HCEC 1CT (cell line): ENCODE measurements at places on chromosomes 16 and 17.

DNA sequence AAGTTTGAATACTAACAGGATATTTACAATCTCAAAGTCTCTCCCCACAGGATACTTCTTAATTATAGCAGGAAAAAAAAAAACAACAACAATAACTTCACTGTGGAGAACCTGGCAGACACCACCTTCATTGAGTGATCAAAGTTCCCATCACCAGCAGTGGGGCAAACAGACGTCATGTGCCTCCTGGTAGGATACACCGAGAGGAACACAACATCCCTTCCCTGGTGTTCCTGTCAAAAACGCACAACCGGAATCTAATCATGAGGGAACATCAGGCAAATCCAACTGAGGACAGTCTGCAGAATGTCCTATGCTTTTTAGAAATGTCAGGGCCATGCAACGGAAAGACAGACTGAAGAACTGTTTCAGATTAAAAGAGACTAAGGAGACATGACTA, 80.0 kb downstream of the ZFHX3 start:
- DNase-seq, result no peak

- no peak for DNase-seq
Observed at GRCh38 chr16:10114409-10114808, 67.8 kb downstream of the GRIN2A start.

GRCh38 chr17:50353600-50354195, 7.8 kb downstream of the XYLT2 start:
- DNase-seq, result no peak

DNA sequence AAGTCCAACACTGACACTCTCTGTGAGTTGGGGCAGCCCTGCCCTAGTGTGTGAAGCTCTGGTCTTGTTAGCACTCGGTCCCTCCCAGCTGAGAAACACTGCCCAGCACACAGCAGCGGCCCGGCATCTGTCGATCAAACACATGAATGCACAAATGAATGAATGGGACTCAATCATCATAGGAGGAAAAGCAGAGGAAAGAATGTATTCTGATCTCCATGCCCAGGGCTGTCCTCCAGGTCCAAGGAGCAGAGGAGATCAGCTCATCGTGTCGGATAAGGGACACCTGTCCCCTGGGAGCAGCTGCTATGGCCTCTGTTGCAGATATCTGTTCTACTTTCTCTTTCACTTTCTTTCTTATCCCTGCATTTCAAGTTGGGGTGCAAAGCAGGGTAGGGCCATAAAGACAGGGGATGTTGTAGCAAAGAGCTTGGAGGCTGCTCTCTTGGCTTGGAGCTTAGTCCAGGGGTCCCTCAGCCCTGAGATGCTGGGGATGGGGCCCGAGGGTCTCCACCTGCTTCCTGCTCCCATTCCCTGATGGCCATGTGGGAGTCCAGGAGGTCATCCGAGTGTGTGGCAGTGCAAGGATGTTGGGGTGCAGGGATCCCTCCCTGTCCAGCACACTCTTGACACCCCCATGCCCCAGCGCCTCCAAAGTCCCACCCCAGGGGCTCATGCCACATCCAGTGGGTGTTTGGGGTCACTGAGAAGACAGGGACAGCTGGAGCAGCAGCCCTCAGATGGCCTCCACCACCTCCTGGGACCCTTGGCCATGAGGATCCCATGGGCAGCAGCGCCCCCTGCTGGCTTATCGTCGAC, 88.2 kb downstream of the IRF8 start:
- no peak for DNase-seq

DNA sequence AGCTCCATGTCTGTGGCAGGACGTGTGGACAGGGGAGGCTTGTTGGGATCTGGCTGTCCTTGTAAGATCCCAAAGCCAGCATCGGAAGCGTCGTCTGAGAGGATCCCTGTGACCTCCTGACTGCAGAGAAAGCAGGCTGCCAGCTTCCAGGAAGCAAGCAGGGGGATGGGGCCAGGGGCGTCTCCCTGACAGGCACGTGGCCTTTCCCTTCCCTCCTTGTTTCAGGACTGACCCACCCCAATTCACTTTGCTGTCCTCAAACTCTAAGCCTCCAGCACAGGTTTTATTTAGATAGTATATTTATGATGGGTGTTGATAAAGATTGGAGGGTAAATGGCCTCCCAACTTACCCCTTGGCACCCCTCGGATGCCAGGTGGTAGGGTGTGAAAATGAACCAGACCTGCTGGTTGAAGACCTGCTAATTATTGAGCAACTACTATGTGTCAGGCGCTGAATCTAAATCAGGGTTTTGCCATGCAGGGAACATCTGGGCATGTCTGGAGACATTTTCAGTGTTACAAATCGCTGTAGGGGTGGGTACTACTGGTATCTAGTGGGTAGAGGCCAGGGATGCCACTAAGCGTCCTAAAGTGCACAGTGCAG, 24.5 kb downstream of the SOCS1 start:
- DNase-seq, result no peak

GRCh38 chr17:74239172-74239571, 25.8 kb downstream of the TTYH2 start:
- DNase-seq, result no peak

DNA sequence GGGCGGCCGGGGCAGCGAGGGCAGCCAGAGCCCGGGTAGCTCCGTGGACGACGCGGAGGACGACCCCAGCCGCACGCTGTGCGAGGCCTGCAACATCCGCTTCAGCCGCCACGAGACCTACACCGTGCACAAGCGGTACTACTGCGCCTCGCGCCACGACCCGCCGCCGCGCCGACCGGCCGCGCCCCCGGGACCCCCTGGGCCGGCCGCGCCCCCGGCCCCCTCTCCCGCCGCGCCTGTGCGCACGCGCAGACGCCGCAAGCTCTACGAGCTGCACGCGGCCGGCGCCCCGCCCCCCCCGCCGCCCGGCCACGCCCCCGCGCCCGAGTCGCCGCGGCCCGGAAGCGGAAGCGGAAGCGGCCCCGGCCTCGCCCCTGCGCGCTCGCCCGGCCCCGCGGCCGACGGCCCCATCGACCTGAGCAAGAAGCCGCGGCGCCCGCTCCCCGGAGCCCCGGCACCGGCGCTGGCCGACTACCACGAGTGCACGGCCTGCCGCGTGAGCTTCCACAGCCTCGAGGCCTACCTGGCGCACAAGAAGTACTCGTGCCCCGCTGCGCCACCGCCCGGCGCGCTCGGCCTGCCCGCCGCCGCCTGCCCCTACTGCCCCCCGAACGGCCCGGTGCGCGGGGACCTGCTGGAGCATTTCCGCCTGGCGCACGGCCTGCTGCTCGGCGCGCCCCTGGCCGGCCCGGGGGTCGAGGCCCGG, 36.1 kb upstream of the ZC3H18 start:
- peak; percentile 75 for DNase-seq

DNA sequence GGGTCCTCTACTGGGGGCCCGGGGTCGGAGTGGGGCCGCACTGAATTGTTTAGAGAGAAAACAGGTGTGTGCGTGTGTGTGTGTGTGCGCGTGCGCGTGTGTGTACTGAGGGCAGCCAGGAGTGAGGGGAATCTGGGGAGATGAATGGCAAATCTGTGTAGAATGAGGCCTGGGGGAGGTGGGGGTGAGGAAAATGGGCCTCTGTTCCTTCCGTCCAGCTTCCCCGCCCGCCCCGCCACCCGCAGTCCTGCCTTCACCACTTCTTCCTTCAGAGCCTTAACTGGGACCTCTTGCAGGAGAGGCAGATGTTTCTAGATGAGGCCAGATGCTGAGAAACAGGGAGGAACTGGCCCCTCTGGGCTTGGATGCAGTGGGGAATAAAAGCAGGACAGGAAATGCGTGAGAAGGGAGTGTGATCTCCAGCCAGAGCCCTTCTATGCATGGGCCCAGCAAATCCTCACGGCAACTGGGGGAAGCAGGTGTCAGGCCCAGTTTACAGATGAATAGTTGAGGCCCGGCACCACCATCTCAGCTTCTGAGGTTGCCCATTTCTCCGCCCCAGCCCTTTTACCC, 29.7 kb upstream of the NGFR start:
- DNase-seq, result no peak

GRCh38 chr17:21001111-21001812, 41.5 kb downstream of the USP22 start:
- no peak for DNase-seq

- DNase-seq, result peak; percentile 58
Observed at GRCh38 chr16:83356266-83356665, 451.5 kb upstream of the HSBP1 start.

GRCh38 chr16:68768175-68768574, 31.1 kb downstream of the CDH1 start:
- DNase-seq, result no peak

DNA sequence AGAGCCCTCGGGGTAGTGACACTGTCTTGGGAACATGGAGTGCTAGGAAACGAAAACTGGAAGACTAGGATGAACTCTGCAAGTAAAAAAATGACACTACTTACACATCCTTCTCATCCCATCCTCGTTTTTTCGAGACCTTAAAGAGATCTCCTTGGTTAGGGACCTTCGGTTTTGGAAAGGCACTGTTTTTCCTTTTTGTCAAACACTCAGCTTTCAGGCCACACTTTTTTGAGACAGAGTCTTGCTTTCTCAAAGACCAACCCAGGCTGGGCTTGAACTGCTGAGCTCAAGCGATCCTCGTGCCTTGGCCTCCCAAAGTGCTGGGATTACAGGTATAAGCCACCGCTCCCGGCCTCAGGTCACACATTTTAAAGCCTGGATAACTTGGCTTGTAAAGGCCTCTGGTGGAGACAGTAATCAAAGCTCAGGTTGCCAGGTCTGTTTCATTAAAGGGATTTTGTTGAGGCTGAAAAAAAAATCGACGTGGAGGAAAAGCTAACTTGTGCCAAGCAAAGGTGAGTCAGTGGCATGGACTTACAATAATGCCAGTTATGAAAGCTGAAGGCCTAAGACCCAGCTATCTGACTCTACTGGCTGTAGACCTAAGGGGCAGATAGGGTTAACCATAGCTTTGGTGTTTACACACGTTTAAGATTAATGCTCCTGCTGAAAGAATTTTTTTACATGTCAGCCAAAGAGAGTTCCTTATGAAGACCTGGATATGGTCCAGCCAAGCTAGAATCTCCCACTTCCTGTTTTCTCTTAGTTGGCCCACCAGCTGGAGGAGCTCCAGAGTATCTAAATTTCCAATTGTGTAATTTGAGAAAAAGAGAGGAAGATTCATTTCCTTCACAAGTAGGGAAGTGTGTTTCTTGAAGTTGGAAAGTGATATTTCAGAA, 823 bp downstream of the NBR1 start:
- peak; percentile 92 for DNase-seq

GRCh38 chr16:88806491-88807111, 3.0 kb downstream of the CDT1 start:
- no peak for DNase-seq

GRCh38 chr16:9176547-9177418, 85.3 kb downstream of the HAPSTR1 start:
- no peak for DNase-seq

GRCh38 chr17:17536702-17537101, 40.5 kb upstream of the RASD1 start:
- DNase-seq, result no peak

DNA sequence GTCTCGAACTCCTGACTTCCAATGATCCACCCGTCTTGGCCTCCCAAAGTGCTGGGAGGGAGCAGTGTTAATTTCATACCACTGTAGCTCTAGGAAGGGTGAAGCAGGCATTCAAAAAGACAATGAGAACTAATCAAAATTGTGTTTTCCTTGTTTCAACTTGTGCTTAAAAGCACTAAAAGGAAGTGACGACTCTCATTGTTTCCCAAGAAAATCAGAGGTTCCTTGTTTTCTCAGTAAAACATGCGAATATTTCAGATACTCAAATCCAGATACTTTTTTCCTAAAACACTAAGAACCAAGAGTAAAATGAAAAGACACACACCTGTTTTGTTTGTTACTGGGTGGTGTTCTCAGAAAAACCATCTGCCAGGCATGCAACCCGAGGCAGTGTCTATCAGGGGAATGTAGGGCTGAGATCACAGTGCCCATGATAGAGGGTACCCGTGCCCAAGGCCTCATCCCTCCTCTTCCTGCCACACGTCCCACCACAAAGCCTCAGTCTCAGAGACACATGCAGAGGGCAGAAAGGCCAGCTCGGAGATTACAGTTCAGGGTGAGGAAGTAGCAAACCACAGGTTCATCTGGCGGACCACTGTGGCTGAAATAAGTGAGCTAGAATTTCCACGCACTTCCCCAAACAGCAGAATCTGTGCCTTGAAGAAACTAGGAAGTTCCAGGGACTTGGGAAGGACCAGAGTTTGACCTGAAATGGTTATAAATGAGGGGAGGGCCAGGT, 33.7 kb downstream of the GINS3 start:
- DNase-seq, result no peak

GRCh38 chr16:22358000-22358399, 16.4 kb downstream of the CDR2 start:
- no peak for DNase-seq

DNA sequence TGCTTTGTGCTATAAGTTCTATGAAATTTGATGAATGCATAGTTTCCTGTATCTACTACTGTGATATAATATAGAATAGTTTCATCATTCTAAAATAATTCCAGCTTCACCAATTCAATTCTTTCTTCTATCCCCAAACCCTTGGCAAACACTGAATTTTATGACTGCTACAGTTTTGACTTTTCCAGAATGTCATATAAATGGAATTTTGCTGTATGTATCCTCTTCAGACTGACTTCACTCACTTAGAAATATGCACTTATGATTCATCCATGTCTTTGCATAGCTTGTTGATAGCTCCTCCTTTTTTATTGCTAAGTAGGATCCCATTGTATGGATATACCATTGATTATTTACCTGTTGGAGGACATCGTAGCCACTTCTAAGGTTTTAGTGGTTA, 89.1 kb upstream of the HS3ST3A1 start:
- peak; percentile 46 for DNase-seq

- no peak for DNase-seq
Observed at GRCh38 chr16:86117756-86118155, 218.8 kb downstream of the IRF8 start.

- no peak for DNase-seq
Observed at GRCh38 chr17:47897561-47897960, 1.5 kb downstream of the SP2 start.

DNA sequence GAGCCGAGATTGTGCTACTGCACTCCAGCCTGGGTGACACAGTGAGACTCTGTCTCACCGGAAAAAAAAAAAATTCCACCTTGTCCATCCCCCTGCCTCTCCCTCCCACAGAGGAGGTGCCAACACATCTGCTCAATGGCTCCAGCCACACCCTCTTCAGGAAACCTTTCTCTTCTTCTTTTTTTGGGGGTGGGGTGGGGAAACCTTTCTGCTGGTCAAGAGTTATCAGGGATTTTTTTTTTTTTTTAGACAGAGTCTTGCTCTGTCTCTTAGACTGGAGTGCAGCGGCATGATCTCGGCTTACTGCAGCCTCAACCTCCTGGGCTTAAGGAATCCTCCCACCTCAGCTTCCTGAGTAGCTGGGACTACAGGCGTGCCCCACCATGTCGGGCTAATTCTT, 18.7 kb downstream of the TNS4 start:
- DNase-seq, result no peak

GRCh38 chr17:72430611-72431432, 310.0 kb downstream of the SOX9 start:
- no peak for DNase-seq

DNA sequence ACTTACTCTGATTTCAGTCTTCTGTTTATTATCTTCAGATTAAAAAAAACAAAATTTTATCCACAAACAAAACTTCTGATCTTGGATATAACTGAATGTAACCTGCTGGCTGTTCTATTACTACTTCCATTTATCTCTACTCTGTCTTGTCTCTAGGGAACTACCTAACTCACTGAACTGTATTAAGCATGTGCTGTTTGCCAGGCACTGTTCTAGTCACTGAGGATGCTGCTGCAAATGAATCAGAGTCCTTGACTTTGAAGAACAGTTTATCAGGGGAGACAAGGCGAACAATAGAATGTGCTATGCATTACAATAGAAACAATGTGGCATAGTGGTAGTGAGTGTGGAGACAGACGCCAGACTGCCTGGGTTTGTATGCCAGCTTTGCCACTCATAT, 2.3 kb upstream of the ANKRD40 start:
- no peak for DNase-seq
